Stimulated activated CD8-positive, alpha-beta memory T cell treated with anti-CD3 and anti-CD28 coated beads, Interleukin-4, amount 100 ng/mL, for 4 hours (primary cell): ENCODE measurements at places on chromosomes 12 and 14.

DNA sequence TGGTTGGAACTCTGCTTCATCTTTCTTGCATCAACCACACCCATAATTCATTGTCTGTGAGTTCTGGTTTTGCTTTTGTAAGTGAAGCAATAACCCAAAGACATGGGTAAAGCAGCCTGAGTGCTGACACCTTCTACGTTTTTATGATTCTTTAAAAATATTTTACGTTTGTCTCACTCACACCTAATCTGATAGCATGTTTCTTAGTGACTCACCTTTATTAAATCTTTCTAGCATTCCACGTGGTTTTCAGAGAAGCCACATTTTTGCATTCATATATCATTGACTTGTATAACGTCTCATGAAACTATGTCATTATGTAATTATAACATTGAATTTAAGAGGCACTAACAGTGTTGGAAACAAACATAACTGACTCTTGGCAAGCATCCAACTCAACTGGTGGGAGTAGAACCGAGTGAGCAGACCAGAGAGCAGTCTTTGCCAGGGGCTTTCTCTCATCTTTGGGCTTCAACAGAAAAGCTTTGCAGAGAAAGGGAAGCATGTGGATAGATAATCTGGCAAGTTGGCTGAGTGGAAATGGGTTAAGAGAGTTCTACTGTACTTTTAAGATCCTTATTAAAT, 118.8 kb downstream of the TPH2 start:
- DNase-seq, result no peak

DNA sequence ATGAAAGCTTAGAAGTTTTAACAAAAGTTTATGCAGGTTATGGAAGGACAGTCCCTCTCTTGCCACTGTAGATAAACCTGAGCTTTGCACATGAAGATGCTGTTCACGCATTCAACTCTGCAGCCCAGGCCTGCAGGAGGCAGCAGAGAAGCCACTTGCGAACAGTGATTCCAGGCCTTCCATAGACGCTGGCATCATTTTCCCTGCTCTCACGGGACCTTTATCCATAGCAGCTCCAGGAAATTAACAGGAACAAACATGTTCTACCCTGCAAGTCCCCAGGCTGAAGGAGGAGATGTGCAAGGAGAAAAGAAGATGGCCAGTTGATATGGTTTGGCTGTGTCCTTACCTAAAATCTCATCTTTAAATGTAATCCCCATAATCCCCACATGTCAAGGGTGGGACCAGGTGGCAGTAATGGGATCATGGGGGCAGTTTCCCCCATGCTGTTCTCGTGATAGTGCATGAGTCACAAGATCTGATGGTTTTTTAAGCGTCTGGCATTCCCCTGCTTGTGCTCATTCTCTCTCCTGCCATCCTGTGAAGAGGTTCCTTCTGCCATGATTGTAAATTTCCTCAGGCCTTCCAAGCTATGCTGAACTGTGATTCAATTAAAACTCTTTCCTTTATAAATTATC, 2.0 kb downstream of the ERP27 start:
- DNase-seq, result no peak

DNA sequence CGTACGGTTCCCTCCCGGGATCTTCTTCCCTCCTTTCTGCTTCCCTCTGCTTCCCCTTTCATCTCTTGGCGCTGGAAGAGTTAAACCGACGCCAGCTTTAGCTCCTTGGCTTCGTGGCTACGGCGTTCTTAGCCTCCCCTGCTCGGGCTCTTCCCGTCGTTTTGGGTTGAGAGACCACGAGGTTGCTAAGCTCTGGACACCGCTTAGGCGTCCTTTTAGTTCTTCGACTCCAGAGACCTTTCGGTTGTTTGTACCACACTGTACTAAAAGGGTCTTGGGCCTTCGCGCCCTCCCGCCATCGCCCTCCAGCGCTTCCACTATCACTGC, 545 bp downstream of the CPSF2 start:
- DNase-seq, result no peak

DNA sequence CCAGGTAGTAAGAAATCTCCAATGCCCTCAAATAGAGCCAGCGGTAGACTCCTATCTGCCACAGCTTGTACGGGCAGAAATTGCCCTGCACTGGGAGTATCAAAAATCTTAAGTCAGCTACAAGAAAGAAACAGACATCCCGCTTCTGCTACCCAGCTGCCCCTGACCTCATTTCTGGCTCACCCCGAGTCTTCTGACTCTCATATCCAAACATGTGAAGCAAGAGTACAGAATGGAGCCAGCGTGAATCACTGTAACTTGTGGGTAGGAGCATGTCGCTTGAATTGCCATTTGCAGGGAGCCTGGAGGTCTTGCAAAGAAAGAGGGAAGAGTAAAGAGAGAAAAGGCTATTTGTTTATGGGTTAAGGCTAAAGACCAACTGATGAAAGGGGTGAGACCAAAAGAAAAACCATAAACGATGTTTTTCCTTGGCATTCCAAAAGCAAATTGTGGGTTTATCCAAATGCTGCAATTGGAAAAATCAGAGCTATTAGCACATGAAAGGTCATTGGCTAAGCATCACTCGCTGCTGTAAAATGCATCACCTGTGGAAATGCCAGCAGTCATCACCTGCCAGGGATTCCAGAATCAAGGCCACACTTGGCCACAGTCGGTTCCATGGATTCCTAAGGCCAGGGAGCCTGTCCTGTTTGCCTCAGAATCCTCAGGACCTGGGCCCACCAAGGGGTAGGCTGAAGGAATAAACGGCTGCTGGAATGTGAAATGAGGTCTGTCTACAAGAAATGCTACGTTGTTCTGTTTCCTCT, 86.6 kb downstream of the FOXN3 start:
- no peak for DNase-seq

DNA sequence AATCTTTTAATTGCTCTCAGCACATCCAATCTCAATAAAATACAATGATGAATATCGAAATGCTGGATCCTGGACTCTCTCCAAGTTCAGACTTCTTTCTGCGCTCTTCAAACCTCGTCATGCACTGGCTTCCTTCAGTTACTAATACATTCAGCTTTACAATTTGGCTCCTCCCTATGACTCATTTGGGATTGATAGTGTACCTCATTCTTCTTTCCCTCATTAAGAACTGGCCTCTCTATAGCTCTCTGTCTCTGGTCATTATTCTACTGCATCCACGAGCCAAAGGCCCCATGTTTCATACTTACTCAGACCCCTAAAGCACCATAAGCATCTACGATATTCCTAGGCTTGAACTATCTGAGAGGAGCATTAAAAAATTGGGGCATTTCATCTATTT, 4.9 kb downstream of the TSPAN8 start:
- no peak for DNase-seq

GRCh38 chr12:85951823-85952222, 77.7 kb downstream of the NTS start:
- no peak for DNase-seq

GRCh38 chr14:50036637-50037036, 79.7 kb downstream of the VCPKMT start:
- DNase-seq, result no peak

DNA sequence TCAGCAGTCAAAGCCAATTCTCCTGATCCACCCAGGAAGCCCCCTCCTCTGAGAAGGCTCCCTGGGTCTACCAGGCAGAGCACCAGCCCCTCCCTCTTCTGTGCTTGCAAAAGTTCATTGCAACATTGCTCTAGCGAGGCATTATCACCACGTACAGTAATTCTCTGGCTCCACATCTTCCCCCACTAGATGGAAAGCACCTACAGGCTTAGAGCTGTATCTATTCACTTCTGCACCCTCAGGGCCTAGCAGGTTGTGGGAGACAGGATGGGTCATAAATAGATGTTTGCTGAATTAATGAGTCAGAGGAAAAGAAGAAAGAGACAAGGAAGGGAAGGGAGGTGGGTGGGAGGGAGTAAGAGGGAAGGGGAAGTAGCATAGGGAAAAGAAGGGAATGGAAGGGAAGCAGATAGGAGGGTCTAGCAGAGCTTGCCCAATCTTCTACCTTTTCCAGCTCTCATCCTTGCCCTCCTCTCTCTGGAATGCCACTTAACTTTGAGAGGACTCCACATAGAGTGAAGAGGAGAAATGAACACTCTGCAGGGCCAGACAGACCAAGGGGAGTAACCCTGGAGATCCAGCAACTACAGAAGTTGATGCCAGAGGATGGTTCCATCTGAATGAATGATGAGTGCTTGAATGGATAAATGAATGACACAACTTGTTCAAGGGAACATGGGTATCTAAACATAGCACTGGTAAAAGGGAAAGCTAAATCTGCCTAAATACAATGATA, 42.0 kb upstream of the NT5DC3 start:
- no peak for DNase-seq

DNA sequence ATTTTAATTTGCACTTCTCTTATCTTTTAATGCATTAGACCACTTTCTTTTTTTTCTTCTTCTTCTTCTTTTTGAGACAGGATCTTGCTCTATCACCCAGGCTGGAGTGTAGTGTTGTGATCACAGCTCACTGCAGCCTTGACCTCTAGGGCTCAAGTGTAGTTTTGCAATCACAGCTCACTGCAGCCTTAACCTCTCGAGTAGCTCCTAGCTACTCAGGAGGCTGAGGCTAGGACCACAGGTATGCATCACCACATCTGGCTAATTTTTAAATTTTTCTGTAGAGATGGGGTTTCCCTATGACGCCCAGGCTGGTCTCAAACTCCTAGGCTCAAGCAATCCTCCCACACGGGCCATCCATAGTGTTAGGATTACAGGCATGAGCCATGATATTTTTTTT, 12.7 kb downstream of the TMED8 start:
- no peak for DNase-seq
